Fibroblast of skin of left quadriceps (primary cell): ENCODE measurements at places on chromosomes 2 and 18.
A peak's percentile ranks its signal among the peaks of the same experiment; 100 is the strongest.

DNA sequence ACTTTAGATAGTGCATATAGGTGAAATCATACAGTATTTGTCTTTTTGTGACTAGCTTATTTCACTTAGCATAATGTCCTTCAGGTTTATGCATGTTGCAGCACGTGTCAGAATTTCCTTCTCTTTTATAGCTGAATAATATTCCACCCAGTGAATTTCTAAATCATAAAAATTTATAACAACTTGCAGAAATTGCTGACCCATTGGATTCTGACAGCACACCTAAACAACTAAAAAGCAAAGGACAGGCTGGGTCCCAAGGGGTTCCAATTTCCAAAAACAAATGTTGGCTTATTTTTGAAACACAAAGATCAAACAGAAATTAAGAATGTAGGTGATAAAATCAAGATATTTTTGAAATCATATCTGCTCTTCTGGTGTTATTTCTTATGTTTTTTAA is 86.5 kb upstream of the ACKR3 start:
- DNase-seq: no peak

GRCh38 chr2:170227507-170227947 is 49.6 kb downstream of the MYO3B start:
- no peak for DNase-seq

DNA sequence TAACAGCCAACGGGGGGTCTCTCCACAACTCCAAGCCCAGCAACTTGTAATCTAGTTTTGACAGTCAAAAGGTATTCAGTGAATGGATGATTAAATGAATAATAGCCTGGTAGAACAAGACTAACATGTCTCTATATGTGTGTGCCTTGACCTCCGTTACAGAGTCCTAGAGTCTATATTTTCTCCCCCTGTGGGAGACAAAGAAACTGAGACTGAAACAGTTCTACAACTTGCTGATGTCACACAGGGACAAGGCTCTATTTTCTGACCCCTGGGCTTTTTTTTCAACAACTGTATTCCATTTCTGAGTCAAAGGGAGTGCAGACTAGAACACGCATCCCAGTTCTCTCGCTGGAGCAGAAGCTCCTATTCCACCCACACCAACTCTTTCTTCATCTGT is 223.6 kb upstream of the AGAP1 start:
- DNase-seq: no peak

- DNase-seq: no peak
Observed at GRCh38 chr2:88765154-88765888, 73.8 kb downstream of the RPIA start.

DNA sequence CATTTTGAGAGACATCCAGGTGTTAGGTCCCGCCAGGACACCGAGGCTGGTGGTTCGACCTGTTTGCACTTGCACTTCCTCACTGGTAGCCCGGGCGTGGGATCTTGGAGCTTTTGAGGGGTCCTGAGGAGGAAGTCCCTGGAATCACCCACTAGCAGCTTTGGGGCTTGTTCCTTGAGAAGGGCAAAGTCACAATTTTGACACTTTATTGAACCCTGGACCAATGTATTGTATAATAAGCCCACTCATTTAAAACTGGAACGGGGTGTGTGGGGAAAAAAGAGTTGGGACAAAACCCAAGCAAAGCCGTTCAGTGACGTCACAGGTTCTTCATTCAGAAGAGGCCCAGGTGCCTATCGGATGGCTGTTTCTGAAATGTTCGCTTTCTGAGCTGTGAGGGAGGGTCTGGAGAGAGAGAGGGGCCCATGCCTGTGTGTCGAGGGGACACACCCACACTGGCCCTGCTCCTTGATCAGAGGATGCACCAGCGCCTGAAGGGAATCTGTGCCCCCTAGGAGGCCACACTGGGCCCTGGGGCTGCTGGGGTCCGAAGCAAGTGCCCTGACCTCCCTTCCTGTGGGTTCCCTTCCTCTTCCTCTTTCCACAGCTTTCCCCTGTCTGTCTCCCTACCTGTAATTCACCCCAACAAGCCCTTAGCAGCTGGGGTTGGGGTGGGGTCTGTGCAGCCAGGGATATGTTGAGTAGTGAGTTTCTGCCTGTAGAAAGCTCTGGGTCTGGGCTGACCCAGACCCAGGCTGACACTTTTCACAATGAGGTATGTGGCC is 2.6 kb downstream of the LPIN1 start:
- no peak for DNase-seq

GRCh38 chr18:12121175-12122042 is 27.8 kb downstream of the ANKRD62 start:
- DNase-seq: no peak

GRCh38 chr2:117794668-117795067 is 19.8 kb upstream of the DDX18 start:
- DNase-seq: no peak

- no peak for DNase-seq
Observed at GRCh38 chr2:219701847-219702634, 74.6 kb downstream of the SLC4A3 start.

GRCh38 chr18:63545000-63545399 is 2.8 kb downstream of the SERPINB12 start:
- peak; percentile 64 for DNase-seq

DNA sequence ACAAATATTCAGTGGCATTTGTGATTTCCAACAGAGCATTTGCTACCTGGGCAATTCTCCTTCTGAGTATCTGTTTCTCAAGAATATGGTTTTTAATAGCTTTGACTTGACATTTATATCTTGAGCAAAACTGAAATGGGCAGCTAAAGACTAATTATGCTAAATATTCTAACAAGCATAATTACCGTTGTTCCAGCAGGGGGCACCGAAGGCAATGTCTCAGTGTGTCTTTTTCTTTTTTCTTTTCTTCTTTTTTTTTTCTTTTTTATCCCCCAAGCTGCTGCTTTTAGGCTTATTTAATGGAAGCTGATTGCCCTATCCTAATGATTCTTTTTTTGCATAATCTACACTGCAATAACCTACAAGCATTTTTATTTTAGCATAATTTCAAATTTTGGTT is 138.9 kb upstream of the NABP1 start:
- DNase-seq: no peak

DNA sequence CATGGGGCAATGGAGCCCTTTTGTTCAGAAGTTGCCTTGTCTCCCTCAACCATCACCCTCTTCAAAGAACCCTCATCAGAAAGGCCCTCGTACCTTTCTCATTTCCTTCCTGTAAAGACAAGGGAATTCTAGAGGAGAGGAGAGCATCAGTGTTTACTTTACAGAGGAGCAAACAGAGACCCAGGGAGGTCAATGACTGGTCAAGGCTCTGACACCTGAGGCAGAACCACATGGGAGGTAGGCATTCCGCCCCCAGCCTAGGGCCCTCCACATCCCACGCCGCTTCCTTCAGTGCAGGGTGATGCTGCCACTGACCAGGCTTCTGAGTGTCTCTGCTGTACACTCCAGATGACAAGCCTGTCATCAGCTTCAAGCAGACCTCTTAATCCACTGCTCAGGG is 104.7 kb downstream of the NRP2 start:
- DNase-seq: no peak

DNA sequence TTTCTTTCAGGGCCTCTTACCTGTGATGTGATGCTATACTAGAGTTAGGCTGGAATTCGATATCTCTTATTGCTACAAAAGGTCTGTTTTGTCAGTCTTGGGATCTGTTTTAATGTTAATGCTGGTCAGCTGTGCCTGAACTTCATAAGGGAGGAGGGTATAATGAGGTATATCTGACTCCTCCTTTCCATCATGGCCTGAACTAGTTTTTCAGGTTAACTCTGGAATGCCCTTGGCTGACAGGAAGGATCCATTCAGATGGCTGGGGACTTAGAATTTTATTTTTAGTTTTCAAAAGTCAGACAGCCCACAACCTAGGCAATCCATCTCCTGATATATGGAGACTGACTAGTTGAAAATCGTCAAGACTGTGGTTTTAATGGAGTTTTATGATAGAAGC is 35.9 kb upstream of the TBC1D8 start:
- no peak for DNase-seq

GRCh38 chr2:46847185-46847710 is 68.4 kb downstream of the MCFD2 start:
- peak; percentile 95 for DNase-seq

DNA sequence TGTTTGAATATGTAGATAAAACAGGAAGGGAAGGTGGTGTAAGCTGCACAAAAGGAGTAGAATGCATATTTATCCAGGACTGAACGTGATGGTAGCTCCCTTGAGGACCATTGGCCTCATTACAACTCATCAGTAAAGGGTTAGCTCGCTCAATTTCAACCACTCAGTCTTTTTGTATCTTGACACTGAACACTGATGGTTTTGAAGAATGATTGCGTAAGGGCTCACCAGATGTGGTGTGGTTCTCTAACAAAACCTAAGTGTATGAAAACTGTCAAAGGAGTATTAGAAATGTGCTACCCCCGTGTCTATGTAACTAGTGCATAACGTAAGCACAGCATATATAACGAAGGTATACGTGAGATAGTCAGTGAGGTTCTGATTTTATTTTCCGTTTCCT is 272.4 kb upstream of the THSD7B start:
- DNase-seq: no peak

GRCh38 chr2:105254531-105255210 is 13.1 kb downstream of the GPR45 start:
- DNase-seq: no peak

DNA sequence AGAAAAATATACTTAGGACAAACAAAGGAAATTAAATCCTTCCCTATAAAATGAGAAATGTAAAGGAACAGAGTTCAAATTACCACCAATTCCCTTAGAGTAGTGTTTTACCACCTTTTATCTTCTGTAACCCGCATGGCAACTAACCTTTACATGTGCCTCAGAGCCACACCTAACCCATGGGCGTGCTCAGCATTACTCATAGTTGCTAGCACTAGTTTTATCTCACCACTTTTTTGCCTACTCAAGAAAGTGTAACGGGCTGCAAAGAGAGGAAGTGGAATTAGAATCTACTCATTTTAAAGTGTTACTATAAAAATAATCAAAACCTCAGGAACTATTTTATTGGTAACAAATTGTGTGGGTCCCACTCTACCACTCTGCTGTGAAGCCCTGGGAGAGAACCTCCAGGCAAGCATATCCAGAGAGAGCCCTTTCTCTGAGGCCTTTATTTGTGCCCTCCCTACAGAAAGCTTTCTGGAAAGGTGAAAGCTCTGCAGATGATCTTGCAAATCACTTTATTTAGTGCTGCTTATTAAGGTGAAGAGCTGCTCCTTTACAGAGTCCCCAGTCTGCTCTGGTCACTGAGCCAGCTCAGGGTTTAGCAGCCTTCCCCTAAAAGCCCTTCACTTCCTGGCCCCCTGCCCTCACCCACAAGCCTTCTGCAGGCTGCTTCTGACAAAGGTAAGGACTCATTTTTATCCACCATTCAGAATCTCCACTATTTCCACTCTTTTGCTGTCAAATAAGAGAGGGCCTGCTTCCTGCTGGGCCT is 98.8 kb downstream of the TRABD2A start:
- DNase-seq: no peak

DNA sequence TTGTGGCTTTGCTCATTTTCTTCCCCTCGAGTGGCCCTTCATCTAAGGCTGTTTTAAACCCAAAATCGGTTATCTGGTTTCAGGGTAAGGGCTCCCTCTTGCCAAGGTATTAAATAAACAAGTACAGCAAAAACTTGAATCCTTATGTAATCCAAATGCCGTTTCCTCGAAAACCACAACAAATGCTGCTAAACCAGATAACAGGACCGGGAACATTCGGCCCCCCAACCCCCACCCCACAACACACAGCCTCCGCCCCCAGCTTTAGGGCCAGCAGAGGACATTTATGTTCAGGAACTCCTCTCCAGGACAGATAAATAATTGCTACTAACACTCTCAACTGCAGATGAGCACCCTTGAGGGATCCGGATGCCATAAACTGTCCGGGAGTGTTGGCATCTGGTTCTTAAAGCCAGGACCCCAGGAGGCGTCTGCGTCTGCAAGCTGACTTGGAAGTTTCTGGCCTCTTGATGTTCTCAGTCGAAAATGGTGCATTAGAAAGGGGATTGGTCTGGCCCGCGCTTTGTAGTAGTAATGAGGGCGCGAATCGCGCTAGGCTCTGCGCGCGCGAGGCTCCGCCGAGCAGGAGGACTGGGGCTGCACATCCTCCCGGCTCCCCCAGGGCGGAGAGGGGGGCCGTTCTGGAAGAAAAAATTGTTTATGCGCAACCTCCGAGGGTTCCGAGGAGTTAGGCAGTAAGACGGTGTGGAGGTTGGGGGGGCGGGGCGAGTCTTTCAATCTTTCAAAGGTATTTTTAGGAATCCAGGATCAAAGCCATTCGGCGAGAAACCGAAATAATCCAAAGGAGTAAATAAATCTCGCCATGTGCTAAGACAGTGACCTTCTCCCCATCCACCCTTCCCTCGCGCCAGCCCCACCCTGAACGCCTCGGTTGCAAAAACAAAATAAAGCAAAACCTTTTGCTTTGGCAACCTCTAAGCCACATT is 3.9 kb upstream of the ID2 start:
- no peak for DNase-seq

DNA sequence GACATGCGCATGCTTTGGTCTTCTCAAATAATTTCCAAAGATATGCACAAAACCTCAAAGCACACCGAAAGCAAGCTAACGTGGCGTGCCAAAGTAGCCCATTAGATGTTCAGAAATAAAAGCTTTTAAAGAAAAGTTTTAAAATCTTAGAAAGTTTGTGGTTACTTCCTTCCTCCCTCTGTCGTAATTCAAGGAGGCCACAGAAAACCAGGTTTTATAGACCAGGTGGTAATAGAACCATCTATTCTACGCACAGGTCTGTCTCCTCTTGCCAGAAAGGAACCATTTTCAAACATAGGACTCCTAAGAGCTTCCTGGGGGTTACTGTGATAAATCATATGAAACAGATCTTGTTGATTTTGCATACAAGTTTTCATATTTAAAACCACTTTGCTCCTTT is 487.2 kb downstream of the ARHGAP15 start:
- no peak for DNase-seq

DNA sequence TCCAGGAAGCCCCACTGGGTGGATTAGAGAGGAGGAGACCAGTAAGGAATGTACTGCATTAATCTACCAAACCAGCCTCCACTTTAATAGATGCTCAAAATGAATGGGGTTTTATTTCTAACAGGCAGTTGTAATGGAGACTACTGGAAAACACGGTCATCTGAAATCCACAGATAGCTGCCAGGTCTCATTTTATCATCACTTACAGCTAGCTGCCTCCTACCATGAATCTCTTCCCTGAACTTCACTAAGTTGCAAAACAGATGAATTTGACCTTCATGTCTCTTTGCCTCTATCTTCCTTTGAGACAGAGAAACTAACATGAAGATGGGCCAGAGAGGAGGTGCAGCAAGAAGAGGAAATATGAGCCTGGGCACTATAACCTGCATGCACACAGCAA is 21.9 kb downstream of the ZBTB7C start:
- DNase-seq: no peak

DNA sequence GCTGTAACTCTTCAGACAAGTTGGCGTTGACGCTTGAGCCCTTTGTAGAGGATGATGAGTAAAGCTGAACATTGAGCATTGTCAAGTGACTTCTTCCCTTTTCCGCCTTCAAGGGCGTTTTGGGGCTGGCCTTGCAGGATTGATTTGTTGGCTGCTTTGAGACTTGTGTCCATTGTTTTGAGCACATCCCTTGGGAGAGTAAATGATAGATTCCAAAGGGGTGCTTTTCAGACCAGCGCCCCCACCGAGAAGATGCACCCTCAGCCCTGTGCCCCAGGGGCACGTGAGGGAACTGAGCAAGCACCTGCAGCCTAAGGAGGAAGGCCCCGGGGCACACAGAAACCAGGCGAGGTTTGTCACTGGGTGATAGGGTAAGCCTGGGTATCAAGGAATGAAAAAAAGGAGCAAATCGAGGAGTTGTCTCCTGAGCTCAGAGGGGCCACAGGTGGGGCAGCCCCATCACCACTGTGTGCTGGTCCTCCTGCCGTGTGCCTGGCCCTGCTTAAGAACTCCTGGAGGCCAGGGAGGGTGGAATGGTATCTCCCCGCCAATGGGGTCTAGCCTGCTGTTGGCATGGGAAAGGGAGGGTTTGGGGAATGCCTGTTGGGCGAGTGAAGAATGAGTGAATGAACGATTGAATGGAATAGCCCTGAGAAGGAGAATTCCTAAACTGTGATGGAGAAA is 64.0 kb downstream of the RAB31 start:
- DNase-seq: no peak
